ENCODE measurements at places on chromosomes 5 and 9.

DNA sequence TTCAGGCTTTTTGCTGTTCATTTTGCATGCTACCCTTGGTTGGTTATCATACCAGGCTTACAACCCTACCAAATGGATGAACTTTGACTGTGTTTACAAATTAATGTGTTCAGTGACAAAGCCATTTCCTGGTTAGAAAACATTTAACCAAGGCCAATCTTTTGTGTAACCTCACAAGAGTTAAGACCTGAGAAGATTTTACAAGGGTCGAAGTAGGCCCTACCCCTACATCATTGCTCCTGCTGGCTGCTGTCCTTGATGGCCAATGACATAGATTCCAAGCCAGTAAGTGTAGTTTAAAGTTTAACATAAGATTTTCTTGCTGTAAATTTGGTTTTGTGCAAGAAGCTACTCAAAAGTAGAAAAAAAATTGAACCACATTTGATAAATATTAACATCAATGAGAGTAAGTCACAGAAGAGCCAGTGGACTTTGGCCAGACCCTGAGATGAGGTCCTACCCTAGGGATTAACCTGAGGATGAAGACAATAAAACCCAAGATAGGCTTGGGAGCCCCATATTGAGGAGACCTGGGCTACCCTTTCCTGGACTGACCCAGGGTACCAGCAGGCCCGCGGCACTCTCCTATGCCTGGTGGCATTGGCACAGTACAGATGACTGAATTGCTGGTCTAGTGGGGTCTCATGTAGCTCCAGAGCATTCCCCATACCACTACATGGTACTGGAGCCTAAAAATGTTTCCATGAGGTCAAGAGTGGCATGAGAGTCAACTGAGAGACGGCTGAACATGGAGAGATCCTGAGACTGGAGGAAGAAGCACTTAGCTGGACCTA, 8.3 kb downstream of the C1QTNF3 start:
- no peak for DNase-seq

DNA sequence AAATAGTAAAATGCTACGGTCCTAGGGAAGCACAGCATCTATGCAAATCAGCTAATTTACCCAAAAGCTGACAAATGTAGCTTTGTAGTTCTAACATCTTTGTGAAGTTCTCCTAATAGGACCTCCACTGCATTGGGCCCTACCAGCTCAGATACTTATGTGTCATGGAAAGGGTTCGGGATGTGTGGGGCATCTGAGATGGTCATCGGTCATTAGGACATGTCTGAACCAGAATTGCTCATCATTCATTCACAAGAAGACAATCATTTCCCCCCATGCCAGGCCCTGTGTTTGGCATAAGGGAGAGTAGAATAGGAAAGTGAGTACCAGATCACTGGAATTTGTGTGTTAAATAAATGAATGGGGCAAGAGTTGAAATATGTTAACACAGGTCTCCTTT, 35.7 kb downstream of the PWWP2A start:
- DNase-seq, result no peak

DNA sequence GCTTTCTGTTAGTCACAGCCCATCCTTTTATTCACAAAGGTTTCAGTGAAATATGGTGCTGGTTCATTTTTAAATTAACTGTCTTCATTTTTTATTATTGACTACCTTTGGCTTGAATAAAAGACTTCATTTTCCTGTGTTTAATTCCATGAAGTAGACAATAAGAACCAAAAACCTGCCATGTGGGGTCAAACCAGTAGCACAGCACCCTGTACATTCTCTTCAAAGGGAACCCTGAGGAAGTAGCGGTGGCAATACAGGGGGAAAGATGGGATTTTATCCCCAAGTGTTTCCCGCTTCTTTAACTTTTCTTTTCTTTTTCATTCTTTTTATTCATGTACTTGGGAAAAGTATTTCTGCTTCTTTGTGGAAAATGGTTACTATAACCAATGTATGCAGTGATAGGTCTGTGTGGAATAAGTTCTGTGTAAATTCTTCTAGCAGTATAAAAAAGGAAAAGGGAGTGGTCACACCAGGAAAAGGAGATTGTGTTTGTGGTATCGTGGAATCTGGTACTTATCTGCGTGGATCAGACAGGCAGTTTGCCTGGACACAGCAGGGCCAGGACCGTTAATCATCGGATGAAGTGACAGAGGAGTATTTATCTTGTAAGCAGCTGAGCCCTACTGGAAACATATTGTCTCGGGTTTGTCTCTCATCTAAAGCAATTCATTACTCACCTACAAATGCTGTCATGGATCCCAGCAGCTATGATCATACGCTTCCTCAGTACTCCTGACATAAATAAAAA, 94.2 kb downstream of the PPIC start:
- no peak for DNase-seq

DNA sequence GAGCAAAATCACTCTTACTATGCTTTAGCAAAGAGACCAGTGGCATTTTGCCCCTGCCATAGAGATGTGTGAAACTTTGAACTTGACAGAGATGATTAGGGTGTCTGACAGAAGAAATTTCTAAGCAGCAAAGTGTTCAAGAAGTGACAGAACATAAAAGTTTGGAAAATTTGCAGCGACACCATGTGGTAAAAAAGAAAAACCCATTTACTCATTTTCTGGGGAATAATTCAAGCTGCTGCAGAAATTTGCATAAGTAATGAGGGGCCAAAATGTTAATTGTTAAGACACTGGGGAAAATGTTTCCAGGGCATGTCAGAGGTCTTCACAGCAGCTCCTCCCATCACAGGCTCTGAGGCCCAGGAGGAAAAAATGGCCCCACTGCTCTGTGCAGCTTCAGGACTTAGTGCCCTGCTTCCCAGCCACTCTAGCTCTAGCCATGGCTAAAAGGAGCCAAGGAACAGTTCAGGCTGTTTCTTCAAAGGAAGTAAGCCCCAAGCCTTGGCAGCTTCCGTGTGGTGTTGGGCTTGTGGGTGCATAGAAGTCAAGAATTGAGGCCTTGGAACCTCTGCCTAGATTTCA, 6.1 kb upstream of the AP3B1 start:
- no peak for DNase-seq

DNA sequence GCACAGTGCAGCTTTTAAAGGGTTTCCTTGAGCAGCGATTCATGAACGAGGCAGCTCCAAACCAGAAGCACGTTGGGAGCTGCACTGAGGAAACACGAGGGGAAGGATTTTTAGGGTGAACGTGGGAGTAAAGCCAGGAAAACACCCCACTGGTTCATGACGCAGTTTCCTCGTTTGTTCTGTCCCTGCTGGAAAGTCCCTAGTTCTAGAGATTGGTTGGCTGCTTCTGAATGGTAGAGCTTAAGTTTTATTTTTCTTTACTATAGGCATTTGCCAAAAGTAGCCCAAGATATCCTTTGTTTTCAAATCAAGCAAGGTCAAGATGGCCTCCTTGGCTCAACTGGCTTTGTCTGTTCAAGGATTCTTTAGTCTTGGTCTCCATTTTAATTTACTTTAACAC, 116.5 kb upstream of the CACNA1B start:
- no peak for DNase-seq

DNA sequence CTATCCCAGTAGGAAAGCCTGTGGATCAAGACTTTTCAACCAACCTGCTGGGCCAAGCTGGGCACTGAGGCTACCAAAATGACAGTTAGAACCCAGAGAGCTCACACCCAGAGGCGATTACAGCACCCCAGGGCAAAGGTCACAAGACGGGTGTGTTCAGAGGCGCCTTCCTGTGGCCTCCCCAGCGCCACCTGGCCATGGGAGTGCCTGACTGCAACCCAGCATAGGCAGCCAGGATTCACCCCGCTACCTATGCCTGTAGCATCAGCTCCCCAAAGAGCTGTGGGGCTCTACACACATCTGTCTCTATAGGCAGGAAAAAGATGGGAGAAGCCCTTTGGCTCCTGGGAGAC, 33.5 kb downstream of the PDGFRB start:
- no peak for DNase-seq

All from activated effector memory CD4-positive, alpha-beta T cell treated with Interleukin-2 at 50 U/mL for 16 hours (primary cell).